Diencephalon (tissue), 1 donor: ENCODE measurements at places on chromosomes 4 and X. TPM values are rescaled to one million over a fixed set of nuclear protein-coding genes. Genes with fewer than 3 reads are reported as not detected.

Gene NR3C2
- 9.0 TPM for total RNA-seq

Gene CXCL11
- not detected for total RNA-seq

Gene PSAPL1
- not detected for total RNA-seq

Gene CPZ
- 1.4 TPM for total RNA-seq

Gene GASK1B
- 44.8 TPM for total RNA-seq

Gene FGD1
- 17.5 TPM for total RNA-seq

Gene HHIP
- total RNA-seq: 5.1 TPM

Gene F8A3
- total RNA-seq: 1.4 TPM

Gene CXCL3
- 1.2 TPM for total RNA-seq

Gene FGFR3
- 38.8 TPM for total RNA-seq

Gene PPARGC1A
- total RNA-seq: 22.1 TPM

Gene TIMP1
- 6.0 TPM for total RNA-seq

Gene C4orf54
- total RNA-seq: under 0.01 TPM

Gene CDX4
- total RNA-seq: not detected

Gene ARHGEF38
- total RNA-seq: not detected

Gene MUC7
- total RNA-seq: not detected

Gene GAGE13
- not detected for total RNA-seq

Gene RAB39B
- 34.1 TPM for total RNA-seq

Gene S100P
- total RNA-seq: 0.46 TPM

Gene ADGRL3
- 257 TPM for total RNA-seq

Gene TMEM131L
- 27.0 TPM for total RNA-seq

Gene GSX2
- total RNA-seq: 3.2 TPM

Gene MAGIX
- 2.8 TPM for total RNA-seq

Gene CLNK
- total RNA-seq: not detected

Gene REELD1
- not detected for total RNA-seq

Gene GPR143
- total RNA-seq: 3.9 TPM

Gene TLR10
- 4.2 TPM for total RNA-seq

Gene TRPC5OS
- 0.23 TPM for total RNA-seq

Gene MGAT4D
- total RNA-seq: under 0.01 TPM

Gene SLC10A4
- total RNA-seq: 10.1 TPM

Gene PCSK1N
- total RNA-seq: 157 TPM

Gene CXorf65
- total RNA-seq: not detected

Gene PHKA1
- total RNA-seq: 5.1 TPM

Gene ESX1
- not detected for total RNA-seq

Gene IL2RG
- total RNA-seq: not detected

Gene CNKSR2
- 54.7 TPM for total RNA-seq

Gene FABP2
- not detected for total RNA-seq

Gene SRPX2
- total RNA-seq: 0.69 TPM

Gene CCNI
- 444 TPM for total RNA-seq

Gene PAGE2
- total RNA-seq: not detected
